Cortex of kidney (tissue), 1 donor: ENCODE measurements at places on chromosomes 3 and 15.

- DNase-seq = no peak
These were observed 941 bp downstream of the CBLB start for GRCh38 chr3:105867712-105868430.

GRCh38 chr3:94896994-94897393, 834.1 kb downstream of the NSUN3 start:
- no peak for DNase-seq

DNA sequence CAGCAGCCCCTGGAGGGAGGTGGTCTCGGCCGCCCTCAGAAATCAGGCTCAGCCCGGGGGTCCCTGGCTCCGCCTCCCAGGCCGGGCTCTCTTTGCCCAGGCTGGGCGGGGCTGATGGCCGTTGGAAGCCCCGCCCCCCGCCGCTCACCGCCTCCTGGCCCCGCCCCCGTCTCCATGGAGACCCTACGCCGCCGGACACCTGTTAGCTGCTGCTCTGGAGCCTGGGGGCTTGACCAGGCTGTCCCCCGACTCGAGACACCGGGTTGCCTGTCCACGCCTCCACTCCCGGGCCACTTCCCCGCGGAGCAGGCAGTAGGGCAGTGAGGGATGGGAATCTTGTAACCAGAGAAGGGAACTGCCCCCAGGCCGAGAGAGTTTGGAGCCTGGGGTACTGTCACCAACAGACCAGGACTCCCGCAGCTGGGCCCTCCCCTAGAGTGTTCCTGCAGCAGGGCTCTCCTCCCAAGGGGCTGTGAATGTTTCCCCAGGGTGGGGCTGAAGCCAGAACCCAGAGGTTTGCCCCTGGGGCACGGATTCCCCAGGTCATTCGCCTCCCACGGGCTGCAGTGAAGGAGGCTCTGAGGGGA, 27.8 kb upstream of the RPL32 start:
- no peak for DNase-seq

DNA sequence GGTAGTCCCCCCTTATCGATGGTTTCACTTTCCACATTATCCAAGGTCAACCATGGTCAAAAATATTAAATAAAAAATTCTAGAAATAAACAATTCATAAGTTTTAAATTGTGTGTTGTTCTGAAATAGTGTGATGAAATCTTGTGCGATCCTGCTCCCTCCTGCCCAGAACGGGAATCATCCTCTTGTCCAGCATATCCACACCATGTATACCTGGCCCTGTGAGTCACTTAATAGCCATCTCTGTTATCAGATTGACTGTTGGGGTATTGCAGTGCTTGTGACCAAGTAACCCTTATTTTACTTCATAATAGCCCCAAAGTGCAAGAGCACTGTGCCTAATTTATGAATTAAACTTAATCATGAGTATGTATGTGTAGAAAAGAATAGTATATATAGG, 19.1 kb downstream of the FAM81A start:
- DNase-seq = no peak

DNA sequence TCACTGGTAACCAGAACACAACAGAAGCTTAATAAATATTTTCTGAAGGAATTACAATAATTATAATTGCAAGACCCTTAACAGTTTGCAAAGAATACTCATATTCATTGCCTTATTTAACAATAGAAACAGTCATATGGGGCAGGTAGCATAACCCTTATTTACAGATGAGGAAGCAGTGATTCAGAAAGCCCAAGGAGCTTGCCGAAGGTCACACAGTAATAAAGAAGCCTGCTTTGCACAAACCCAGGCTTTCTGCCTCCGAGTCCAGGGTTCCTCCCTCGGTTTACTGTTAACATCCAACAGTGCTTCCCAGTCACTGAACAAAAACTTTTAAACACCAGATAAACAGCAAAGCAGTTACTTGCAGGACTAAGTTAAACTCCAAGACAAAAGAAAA, 35.3 kb downstream of the SRGAP3 start:
- no peak for DNase-seq

DNA sequence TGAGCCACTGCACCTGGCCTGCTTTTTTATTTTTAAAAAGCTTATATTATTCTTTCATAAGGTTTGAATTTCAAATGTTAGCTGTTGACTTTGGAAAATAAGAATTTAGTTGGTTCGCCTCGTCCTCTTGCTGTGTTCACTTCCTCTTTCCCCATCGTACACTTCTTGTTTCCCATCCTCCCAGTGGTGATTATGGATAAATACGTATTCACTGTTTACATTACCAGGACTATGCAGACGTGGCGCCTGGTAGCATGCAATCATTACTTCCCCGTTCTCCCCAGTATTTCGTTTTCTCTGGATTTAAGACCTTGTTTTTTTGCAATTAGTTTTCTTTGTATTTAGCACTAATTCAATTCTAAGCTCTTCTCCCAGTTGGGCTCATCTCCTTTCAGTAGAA, 70.1 kb downstream of the LMLN start:
- no peak for DNase-seq
